ENCODE measurements at places on chromosomes 16 and 17. TPM values are rescaled to one million over a fixed set of nuclear protein-coding genes. Genes with fewer than 3 reads are reported as not detected.

CHD9NB gene
- total RNA-seq = 0.17 TPM

- DNase-seq = no peak
Observed at GRCh38 chr17:81519284-81520020, 6.9 kb upstream of the ACTG1 start.

DNA sequence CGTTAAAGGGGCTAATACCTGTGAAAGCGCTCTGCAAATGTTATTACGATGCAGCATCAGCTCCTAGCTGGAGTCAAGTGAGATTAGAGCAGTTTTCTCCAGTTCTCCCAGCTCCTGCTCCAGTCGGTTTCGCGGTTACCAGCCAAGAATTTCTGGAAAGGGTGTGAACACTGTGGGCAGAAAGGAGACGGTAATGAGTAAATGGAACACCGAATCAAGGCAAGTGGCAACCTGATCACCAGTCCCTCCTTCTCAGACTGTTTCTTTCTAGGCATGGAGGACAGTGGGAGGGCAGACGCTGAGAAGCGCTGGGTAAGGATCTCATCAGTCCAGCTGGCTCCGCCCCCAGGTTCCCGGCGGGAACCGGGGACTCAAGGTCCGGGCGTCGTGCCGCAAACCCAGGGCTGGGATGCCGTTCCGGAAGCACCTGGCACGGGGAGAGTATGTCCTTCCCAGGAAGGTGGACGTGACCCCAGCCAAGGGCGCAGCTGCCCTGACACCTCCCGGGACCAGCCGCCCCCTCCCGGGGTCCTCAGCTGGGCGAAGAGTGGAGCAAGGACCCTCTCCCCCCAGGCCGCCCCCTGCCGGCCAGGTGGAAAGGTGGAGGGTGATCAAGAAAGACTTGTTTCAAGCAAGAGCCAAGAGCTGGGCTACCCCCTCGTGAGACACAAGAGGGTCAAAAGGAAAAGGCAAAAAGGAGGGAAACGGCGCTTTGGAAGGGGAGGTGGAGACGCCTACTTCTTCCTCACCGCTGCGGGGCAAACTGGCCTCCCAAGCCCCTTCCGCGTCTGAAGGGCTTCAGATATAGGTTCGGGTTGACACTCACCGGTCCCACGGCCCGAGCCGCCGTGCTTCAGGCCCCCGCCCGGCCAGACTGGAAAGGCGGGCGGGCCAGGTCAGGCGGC, 481 bp downstream of the MYO19 start:
- peak; percentile 70 for DNase-seq

DNA sequence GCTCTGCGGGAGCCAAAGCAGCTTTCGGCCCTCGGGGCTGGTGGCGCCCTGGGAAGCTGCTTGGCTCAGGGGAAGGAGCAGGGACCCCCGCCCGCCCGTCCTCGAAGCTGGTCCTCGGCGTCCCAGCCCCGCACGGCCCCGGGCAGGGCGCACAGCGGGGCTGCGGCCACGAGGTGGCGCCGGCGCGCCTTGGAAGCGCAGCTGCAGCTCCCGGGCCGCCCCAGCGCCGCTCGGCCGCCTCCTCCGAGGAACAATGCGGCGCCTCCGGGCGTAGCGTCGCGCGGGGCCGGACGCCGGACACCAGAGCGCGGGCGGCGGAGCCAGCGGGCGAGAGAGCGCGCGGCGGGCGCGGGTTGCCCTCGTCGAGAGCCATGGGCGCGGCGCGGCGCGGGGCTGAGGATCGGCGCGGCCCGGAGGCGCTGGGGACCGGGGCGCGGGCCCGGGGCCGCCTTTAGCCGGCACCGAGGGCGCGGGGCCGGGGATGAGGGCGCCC, at the start of gene MGAT5B:
TSS of gene MGAT5B (plus strand) at position 229 of the 493 bp plus-strand sequence. CDS start 626 bp downstream, outside the sequence.
- DNase-seq = peak; percentile 83

- no peak for DNase-seq
Observed at GRCh38 chr16:50166511-50167500, 13.7 kb downstream of the TENT4B start.

- DNase-seq = no peak
Observed at GRCh38 chr16:2196981-2197511, 641 bp upstream of the CASKIN1 start.

- no peak for DNase-seq
Observed at GRCh38 chr17:66811683-66812054, 23.2 kb upstream of the CACNG5 start.

- peak; percentile 95 for DNase-seq
Observed at GRCh38 chr17:8209907-8210760, at the start of gene AURKB. AURKB (minus strand) TSS chr17:8210575; CDS start chr17:8210224, 351 bp downstream.

CLEC18C gene
- 1.9 TPM for total RNA-seq

TTLL6 gene
- not detected for total RNA-seq

GRCh38 chr16:2223942-2224486, 623 bp downstream of the E4F1 start:
- DNase-seq = no peak

GRCh38 chr16:85507342-85507741, 105.8 kb upstream of the GSE1 start:
- no peak for DNase-seq

ZCCHC14 gene
- total RNA-seq = 15.7 TPM

BCAS3 gene
- total RNA-seq = 26.4 TPM
